Dermis blood vessel endothelial cell (primary cell): ENCODE measurements at places on chromosomes 2 and 18. TPM values are rescaled to one million over a fixed set of nuclear protein-coding genes. Genes with fewer than 3 reads are reported as not detected.

Gene GTF2A1L
- 0.09 TPM in 1 of 2 replicates, not detected in the other for total RNA-seq

Gene REG3G
- not detected in 2 replicates for total RNA-seq

Gene SCYGR4
- not detected in 2 replicates for total RNA-seq

Gene DCDC2C
- total RNA-seq: under 0.01 and 0.09 TPM in 2 replicates

Gene ACMSD
- total RNA-seq: 0.09 and 0.34 TPM in 2 replicates

Gene TMEM37
- total RNA-seq: 0.05 and 0.51 TPM in 2 replicates

Gene MAPRE2
- 29.8 and 35.8 TPM in 2 replicates for total RNA-seq

Gene AMER3
- total RNA-seq: not detected in 2 replicates

Gene KDM3A
- total RNA-seq: 27.2 and 32.6 TPM in 2 replicates

Gene RAPH1
- total RNA-seq: 38.6 and 67.8 TPM in 2 replicates

Gene SPP2
- not detected in 2 replicates for total RNA-seq

Gene IDH1
- total RNA-seq: 107 and 137 TPM in 2 replicates

Gene SIX2
- total RNA-seq: 0.09 TPM in 1 of 2 replicates, not detected in the other

Gene NEU2
- not detected in 2 replicates for total RNA-seq

Gene IL18R1
- total RNA-seq: 0.65 and 1.4 TPM in 2 replicates
